ENCODE measurements at places on chromosomes 3 and 15.
A peak's percentile ranks its signal among the peaks of the same experiment; 100 is the strongest.

GRCh38 chr3:126009181-126009580 lies 40.2 kb downstream of the ROPN1B start:
- no peak for DNase-seq

GRCh38 chr15:41927536-41927935 lies 33.7 kb upstream of the SPTBN5 start:
- DNase-seq = no peak

GRCh38 chr3:62134061-62134496 lies 239.3 kb downstream of the FEZF2 start:
- DNase-seq = no peak

GRCh38 chr3:65915477-65915876 lies 123.2 kb downstream of the MAGI1 start:
- no peak for DNase-seq

GRCh38 chr3:94256888-94257813 lies 194.3 kb downstream of the NSUN3 start:
- no peak for DNase-seq

- DNase-seq = peak; percentile 45
Observed at GRCh38 chr3:193040836-193041672, 123.4 kb upstream of the MB21D2 start.

DNA sequence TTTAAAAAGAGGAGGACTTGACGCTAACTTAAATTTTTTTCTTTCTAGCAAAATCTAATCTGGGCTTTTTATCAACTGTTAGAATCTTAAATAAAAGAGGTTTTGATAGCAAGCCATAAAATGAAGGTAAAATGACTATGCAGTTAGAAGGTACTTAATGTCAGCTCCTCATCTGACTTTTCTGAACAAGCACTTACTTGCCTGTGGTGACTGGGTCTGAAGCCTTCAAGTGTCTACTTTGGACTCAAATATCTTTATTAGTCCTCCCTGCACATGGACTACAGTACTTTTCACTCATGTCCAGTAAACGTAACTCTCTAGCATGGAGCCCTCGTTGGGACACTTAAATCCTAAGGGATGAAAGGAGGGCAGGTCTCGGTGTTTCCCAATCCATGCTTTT lies 135.9 kb downstream of the P2RY1 start:
- no peak for DNase-seq

DNA sequence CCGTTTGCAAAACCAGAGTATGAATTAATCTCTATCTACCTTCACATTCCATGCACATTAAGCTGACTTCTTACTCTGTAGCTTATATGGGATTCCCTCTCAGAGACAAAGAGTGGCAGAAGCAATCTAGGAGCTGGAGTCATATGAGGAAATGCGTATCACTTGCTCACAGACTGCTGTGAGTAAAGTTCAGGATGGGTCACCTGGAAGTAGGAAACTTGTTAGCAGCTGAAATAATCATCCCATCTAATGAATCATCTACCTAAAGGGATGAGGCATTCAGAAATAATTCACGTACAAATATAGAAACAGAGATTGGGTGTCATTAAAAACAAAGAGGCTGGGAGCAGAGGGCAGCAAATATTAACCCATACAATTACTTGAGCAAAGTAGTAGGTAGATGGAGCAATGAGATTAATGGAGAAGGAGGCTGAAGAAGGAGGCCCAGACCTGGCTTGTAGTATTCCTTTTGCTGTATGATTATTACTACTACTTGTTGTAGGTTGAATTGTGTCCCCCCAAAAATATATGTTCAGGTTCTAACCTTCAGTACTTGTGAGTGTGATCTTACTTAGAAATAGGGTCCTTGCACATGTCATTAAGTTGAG lies 866.3 kb downstream of the ROBO2 start:
- no peak for DNase-seq

DNA sequence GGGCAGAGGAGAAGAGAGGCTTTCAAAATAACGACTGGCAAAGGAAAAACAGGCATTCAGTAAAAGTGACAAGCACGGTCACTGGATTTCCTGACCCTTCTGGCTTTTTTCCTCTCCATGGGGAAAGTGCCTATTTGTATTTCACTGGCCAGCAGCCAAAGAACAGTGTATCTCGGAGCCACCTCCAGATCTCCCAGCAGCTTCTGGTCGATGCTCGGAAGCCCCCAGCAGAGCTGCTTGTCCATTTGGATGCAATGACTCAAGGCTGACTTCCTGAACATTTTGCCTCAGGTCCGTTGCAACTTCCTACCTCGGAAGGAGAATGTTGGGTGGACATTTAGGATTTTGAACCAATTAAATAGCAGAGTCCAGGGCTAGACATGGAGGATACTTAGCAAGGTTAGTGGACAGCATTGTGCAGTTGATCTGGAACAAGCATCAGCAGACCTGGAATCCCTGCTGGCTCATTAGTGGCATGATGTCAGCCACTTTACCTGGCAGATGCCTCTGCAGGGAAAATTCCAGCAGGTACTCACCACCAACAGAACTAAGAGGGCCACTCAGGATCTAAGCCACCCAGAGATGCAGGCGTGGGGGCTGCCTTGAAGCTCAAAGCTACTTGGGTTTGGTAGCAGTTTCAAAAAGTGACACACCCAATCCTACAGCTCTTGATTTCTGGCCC lies 1.1 kb downstream of the FAM107A start:
- no peak for DNase-seq

GRCh38 chr3:46359733-46360493 lies 6.0 kb downstream of the CCR2 start:
- no peak for DNase-seq

DNA sequence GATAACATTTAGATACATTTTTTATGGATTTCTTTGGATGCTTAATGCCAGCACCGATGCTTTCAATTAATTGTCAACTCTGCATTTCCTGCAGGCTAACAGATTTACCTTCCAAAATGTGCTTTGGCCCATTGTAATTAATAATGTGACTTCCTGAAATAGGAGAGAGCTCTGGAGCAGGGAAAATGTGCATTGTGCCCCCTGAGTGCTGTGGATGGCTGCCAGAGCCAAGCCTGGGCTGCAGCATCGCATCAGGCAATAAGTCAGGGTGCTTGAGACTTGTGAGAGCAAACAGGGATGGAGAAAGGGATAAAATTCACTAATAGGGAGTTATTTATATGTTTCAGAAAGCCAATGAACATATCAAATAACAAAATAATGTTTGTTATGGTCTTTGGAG lies 133.8 kb downstream of the MOBP start:
- no peak for DNase-seq

- no peak for DNase-seq
Observed at GRCh38 chr15:87902772-87903426, 353.6 kb downstream of the NTRK3 start.

GRCh38 chr3:186953011-186953487 lies 22.7 kb downstream of the ST6GAL1 start:
- peak; percentile 94 for DNase-seq

- DNase-seq = no peak
Observed at GRCh38 chr3:62214850-62215249, 158.5 kb downstream of the FEZF2 start.

DNA sequence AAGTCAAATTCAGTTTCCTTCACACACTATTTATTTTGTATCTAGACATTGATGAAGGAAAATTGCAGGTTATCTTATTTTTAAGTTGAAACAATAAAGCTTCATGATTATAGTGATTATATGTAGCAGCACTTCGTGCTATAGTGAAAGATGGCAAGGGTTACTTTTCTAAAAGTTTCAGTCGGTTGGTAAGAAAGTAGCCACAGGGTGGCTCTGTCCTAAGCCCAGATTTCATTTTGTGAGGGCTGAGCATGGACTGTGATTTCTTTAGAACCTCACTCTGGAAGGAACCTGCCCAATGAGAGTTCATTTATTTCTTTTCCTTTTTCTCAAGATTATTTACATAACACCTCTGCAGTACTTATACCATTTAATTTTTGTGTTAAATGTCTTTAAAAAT lies 66.5 kb downstream of the NME9 start:
- no peak for DNase-seq

DNA sequence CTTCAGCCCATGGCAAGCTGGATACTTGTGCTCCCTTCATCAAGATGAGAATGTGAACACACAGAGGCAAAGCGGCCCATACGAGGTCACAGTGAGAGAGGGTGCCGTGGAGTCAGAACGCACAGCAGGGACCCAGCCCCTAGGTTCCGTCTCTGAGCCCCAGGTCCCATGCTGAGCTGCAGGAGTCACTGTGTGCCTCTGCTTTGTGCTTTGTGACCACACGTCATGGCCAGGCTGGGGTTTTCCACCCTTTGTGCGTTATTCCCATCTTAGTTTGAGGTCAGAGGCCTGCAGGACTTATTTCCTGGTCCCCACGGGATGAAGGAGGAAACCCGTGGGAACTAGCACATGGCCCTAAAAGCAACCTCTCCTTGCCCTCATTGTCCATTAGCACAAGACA lies 140.3 kb downstream of the TJP1 start:
- no peak for DNase-seq

- DNase-seq = no peak
Observed at GRCh38 chr3:53511246-53511645, 16.8 kb downstream of the CACNA1D start.

GRCh38 chr3:140332131-140332530 lies 345.7 kb upstream of the TRIM42 start:
- no peak for DNase-seq

DNA sequence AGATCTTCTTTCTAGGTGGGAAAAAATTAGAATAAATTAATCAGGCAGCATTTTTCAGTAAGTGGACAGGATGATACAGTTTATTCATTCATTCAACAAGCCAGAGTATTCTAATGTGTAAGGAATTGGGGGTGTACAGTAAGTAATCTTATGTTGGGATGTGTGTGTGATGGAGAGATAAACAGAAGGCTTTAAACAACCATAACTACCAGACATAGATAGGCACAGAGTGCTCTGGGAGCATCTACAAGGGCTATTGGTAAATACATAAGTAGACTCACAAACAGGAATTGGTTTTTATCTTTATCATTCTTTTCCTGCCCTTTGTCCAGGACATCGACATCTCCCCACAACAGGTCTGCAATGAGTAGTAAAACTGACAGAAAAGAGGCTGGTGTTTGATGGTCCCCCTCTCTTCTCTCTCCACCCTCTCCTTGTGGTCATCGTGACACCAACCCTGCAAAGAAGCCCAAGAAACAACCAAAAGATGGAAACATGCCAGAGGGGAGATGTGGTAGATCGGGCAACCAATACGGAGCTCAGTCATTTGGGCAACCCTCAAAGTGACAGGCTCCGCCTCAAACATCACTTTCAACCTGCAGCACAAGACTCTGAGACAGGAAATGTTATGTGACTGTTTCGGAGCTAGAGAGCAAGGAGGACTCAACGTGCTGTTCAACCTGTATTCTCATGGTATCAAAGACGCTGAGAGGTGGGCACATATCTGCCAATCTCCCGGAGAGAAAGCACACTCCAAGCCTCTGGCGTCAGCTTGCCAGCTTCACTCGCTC lies 28.7 kb upstream of the B3GNT5 start:
- no peak for DNase-seq

- peak; percentile 98 for DNase-seq
Observed at GRCh38 chr15:83108266-83109219, 1.1 kb downstream of the TM6SF1 start.

- DNase-seq = no peak
Observed at GRCh38 chr3:141250828-141251227, 19.2 kb downstream of the PXYLP1 start.

- no peak for DNase-seq
Observed at GRCh38 chr3:119085070-119085439, 50.4 kb upstream of the IGSF11 start.

DNA sequence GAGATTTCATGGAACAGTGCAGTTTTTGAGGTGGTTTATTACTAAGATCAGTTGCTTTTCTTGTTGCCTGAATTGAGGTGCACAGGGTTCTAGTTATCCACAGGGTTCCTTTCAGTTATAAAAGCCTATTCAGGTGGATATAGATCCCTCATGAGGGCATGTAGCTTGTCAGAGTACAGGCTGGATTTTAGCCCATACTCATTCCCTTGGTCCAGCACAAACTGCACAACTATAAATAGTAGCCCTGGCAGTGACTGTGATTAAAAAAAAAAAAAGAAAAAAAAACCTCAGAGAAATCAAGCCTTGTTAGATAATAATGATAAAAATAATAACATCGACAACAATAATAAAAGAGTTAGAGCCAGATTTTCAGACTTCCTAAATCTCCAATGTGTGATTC lies 154.3 kb downstream of the ZBBX start:
- DNase-seq = no peak

DNA sequence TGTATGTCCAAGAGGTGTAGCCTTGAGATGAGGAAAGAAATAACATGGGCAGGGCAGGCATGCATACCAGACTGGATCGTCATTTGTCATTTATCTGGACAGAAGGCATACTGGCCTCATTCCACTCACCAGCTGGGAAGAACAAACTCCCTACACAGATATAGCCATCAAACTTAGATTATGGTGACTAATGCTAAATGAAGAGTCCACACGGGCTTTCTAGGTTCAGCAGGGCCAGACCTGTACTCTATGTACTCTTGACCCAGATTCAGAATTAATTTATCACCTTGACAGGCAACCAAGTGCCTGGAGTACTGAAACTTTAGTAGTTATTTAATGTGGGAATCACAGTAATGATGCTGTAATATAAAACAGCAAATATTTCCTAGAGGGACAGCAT lies 164.3 kb upstream of the IL12A start:
- no peak for DNase-seq

DNA sequence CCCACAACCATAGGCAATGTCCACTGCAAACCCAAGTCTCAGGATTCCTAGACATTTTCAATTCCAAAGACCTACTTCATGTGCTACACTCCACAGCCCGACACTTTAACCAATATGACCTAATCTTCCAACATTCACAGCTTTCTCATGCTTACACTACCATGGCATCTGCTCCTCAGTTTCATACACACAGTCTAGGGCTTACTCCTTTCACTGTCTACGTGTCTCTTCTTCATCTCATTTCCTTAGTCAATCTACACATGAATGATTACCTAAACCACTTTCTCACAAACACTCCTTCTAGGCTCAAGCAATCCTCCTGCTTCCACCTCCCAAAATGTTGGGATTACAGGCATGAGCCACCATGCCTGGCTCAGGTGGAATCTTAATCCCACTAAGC lies 106.3 kb downstream of the STAG1 start:
- DNase-seq = no peak

GRCh38 chr3:187852842-187853730 lies 107.8 kb upstream of the BCL6 start:
- DNase-seq = no peak

DNA sequence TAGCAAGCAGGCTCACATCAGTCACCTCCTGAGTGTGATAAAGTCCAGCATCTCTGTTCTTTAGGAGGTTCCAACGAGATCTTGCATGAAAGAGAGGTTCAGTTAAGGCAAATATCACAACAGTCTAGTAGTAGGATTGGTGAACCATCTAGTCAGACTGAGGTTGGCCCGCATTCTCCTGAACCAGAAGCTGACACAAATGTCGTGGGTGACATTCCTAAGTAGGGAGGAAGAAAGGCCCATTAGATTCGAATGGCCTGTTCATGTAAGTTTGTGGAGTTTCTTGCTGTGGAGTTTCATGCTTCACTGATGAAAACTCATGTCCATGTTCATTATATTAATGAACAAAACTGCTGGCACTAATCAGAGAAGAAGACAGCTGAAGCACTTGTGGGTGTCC lies 66.7 kb upstream of the XCR1 start:
- DNase-seq = no peak

GRCh38 chr3:195522254-195523023 lies 20.7 kb downstream of the PPP1R2 start:
- DNase-seq = peak; percentile 57
